Foreskin melanocyte (primary cell): ENCODE measurements at places on chromosomes 5 and 9.

DNA sequence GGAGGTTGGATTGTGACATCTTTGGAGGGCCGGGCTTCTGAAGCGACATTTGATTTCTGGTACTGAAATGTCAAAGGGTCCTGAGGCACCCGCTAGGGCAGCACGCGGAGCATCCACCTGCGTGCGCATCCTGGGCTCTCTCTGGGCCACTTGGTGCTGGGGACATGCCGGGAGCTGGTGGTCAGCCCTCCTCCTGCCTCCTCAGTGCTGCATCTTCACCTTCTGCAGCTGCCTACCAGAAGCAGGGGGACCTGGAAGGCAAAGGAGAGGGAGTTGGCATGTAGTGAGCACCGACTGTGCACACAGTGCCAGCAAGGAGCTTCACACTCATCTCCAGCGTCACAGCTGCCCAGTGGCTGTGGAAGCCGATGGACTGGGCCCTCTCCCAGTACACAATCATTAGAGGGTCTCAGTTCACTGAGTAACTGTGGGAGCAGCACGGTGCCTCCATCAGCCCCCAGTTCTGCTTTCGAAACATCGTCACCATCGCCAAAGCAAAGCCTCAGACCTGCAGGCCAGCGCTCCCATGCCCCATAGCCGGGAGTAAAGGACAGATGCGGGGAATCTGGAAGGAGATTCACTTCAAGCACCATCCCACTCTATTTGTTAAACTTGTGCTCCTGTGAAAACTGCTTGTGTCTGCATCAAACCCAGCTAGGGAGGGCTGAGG is 138.4 kb downstream of the KCNIP1 start:
- DNase-seq: no peak

DNA sequence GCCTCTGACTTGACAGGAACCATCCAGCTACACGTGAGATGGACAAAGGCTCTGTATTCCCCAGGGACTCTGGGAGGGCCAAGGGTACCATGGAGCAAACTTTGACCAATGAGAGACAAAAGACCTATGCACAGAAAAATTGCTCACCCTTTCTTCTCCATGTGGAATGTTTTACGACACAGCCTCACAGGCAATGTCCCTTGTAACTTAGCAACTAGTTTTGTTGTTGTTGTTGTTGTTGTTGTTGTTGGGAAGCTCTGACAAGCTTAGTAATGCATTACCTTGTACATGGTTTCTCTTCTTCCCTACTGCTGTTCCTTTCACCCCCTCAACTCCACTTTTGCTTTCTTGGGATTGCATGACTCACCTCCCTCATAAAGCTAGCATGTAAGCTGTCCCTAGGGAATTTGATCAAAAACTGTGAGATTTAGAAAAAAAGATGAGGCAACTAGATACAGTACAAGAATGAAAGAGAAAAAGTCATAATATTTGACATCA is 550.9 kb downstream of the RAB3C start:
- DNase-seq: peak; percentile 38

- DNase-seq: no peak
These were observed 1026.3 kb downstream of the CDH12 start for GRCh38 chr5:21826884-21827283.

- no peak for DNase-seq
These were observed 56.0 kb downstream of the KIAA0825 start for GRCh38 chr5:94562327-94562971.

DNA sequence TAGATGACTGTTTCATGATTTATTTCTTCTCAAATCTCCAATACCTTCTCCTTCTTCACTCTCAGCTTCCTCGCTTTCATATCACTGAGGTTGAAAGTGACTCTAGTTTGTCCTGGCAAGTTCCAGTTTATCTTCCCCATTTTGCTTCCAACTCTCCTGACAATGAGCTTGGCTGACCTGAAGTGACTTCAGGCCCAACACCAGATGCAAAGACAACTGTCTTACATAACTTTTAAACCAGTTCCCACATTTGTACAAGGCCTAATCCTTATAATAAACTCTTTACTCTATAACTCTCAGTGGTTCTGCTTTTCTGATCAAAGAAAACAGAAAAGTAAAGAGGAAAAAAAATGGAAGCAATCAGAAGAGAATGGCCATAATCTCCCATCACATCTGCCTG is 22.0 kb downstream of the GNG10 start:
- no peak for DNase-seq

DNA sequence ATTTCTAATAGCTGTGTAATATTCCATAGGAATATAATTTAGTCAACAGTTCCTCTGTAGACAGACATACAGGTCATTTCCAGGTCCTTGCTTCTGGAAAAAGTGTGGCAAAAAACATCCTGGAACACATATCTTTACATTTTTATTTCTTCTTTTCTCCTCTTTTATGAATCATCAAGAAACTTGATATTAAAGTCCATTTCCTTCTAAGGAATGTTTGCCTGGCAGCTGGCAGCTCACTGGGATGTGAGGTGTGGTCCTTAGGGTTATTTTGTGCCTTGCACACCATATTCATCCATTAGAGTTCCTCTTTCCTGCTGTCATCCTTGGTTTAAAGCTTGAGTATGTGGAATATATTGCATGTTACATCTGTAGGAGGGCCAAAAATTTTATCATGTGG is 122.0 kb downstream of the GALNT10 start:
- no peak for DNase-seq

- no peak for DNase-seq
These were observed 2.8 kb downstream of the GRHPR start for GRCh38 chr9:37425298-37425752.

DNA sequence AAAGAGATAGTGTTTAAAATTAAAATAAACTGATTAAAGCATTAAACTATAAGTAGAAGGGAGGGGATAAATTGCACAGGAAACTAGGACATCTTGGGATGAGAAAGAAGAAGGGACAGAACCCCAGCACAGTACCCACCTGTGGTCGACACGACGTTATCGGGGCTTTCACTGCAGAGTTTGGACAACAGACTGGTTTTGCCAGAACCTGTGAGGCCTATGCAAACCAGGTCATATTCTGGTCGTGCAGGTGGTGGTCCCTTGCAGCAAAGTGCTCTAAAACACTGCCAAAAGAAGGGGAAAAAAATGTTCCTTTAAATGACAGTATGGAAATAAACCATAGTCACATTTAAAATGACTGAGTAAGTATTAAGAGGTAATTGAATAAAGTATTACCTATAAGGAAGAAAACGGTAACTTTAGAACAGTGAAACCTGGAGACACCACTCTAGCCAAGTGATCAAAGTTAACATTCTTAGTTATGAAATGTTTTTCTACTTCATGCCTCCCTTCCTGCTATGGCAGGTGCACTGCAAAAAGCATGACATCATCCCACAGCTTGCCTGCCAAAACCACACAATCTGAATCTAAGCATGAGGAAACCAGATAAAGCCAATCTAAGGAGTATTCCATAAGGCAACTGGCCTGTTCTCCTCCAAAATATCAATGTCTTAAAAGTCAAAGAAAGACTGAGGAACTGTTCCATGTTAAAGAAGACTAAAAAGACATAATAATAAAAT is 138.6 kb downstream of the ARL15 start:
- no peak for DNase-seq

DNA sequence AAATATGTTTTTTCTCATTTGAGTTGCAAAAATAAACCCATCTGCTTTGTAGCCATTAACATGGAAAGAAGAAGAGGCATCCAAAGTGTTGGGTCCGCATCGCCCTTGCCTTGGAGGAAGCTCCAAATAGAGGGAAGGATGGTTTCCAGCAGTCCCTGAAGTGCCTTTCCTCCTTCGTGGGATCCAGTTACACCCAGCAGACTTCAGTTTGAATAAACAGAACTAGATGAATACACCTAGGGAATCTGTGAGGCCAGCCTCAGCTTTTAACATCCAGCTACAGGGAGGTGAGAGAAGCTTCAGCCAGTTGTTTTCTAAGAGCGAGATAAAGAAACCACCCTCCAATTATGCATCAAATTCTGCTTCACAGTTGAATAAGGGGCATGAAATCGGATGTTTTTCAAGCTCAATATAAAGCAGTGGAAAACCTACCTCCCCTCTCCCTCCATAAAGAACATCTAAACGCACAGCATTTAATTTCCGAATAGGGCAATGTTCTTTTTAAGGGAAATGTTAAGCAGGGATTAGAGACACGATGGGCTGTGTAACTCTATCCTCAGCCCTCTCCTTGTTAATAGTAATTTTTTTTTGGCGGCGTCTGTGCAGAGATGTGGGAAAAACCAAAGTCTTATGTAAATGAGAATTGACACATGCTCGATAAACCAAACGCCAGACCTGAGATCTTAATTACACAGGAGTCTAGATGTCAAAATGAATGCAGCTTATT is 264.7 kb downstream of the SLIT3 start:
- DNase-seq: no peak
